ENCODE measurements at places on chromosomes 4 and X.
A peak's percentile ranks its signal among the peaks of the same experiment; 100 is the strongest.

DNA sequence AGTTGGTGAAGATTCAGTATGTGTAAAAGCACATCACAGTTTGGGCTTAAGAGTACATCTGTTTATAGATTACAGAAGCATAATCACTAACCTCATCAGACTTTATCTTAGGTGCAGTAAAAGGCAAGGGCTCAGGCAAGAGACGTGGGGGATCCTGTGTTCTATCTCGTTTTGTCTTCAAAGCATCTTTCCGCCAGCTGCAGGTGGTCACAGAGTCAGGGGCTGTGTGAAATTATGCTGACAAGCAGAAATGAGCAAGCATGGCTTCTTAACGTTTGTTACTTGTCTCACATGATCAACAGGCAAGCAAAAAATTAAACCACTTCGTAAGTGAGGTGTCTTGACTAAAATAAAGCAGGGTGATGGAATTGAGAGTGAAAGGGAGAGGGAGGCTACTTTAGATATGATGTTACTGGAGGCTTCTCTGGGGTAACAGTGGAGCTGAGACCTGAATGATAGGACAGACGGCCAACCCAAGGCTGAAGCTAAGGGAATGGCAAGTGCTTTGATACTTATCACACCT lies 1.4 kb upstream of the TEC start:
- DNase-seq, result no peak

DNA sequence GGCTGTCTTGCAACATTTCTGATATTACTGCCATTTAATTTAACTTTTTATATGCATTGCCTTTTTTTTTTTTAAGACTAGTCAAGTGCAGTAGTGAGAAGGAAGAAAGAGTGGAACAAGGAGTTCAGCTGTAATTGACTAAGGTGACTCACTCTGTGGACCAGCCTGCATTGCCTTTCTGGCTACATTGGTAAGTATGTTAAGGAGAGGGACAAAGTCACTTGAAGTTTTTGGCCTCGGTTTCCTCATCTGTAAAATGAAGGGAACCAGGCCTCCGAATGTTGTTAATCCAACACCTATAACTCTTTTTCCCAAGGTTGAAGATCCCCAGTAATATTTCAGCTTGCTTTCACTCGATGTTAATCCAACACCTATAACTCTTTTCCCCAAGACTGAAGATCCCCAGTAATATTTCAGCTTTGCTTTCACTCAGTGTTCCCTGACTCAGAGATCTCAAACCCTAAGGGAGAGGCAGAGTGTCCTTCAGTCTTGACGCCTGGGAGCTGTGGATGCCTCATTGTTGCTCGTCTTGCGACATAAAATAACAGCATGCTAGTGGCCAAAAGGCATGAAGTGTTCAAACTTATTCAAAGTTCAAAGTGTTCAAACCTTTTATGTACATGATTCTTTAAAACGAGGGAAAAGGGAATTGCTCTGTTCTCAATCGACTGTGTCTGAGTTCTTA lies 102.0 kb downstream of the SORBS2 start:
- DNase-seq, result no peak

GRCh38 chr4:158261480-158261879 lies 51.2 kb downstream of the TMEM144 start:
- no peak for DNase-seq

DNA sequence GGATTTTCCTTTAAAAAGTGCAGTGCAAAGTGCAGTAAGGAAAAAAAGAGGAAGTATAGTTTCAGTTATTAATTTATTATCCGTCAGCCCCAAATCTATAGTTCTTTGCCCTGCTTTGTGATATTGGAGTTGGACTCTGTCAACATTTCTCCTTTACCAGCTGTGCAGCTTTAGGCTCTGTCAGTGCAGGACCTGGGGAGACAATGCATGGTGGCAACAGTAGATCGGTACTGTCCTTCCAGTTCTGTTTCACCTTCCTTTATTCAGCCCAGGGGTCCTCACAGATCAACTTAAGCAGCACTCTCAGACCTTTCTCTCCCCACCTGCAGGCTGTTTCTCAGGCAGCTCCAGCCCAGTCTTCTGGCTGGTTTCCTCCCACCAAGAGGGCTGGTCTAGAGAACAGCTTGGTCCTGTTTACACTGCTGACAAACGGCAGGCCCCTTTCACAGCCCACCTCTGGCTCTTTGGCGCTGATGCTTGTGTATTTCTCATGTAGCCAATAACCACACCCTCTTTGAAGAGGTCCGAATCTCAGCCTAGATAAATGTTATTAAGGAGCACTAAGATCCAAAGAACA lies 71.6 kb downstream of the MCUB start:
- peak; percentile 13 for DNase-seq

- no peak for DNase-seq
Measured at GRCh38 chr4:16783119-16783518, 115.3 kb downstream of the LDB2 start.

DNA sequence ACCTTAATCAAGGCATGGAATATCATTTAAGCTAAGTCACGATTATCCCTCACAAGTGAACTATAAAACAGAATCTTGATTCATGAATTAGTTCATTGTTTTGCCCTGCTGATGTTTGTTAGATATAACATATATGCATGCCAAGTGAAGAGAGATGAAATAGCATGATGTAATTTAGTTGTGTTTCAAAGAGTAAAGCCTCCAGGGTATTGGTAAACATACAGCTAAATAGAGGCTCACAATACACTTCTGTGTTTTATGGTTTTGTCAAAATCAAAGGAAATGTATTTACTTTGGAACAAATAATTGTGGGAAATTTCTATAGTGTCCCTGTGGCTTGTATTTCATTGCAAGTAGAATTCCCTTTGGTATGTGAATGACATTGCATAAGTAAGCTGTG lies 69.0 kb upstream of the LEF1 start:
- no peak for DNase-seq

- no peak for DNase-seq
Measured at GRCh38 chr4:95898226-95898625, 58.3 kb downstream of the PDHA2 start.

- no peak for DNase-seq
Measured at GRCh38 chrX:53133400-53133799, 39.5 kb downstream of the KANTR start.

GRCh38 chrX:40147126-40147952 lies 49.6 kb upstream of the BCOR start:
- no peak for DNase-seq

GRCh38 chr4:26289401-26289800 lies 31.4 kb upstream of the RBPJ start:
- no peak for DNase-seq

DNA sequence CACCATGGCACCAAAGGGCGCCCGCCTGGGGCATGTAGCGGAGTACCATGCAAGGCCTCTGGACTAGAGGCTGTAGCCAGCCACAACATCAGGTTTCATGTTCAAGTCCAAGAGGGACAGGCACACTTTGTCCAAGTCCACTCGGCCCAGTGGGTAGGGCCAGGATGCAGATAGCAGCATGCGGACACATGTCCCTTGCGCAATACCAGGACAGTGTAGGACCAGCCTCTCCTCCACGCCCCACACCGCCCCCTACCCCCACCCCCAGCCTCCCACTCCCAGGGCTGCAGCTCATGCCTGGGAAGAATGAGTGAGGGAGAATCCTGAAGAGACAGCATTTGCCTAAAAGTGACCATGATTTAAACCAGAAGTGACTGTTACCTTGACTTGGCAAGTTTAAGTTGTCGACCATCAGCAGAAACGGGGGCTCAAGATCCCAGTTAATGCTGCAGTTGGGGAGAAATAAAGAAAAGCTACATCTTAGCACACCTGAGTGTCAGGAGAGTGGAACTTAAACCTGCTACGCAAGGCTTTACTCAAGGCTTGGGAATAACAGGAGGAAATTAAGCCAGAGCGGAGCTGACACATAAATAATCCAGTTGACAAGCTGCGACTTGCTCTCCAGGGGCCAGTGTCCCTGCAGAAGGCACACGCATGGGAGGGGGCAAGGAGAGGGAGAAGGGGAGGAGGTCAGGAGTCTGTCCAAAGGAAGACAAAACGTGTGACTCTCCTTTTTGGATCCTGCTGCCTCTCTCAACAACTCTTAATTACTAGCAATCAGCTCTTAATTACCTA lies 221.7 kb downstream of the BCOR start:
- peak; percentile 87 for DNase-seq

DNA sequence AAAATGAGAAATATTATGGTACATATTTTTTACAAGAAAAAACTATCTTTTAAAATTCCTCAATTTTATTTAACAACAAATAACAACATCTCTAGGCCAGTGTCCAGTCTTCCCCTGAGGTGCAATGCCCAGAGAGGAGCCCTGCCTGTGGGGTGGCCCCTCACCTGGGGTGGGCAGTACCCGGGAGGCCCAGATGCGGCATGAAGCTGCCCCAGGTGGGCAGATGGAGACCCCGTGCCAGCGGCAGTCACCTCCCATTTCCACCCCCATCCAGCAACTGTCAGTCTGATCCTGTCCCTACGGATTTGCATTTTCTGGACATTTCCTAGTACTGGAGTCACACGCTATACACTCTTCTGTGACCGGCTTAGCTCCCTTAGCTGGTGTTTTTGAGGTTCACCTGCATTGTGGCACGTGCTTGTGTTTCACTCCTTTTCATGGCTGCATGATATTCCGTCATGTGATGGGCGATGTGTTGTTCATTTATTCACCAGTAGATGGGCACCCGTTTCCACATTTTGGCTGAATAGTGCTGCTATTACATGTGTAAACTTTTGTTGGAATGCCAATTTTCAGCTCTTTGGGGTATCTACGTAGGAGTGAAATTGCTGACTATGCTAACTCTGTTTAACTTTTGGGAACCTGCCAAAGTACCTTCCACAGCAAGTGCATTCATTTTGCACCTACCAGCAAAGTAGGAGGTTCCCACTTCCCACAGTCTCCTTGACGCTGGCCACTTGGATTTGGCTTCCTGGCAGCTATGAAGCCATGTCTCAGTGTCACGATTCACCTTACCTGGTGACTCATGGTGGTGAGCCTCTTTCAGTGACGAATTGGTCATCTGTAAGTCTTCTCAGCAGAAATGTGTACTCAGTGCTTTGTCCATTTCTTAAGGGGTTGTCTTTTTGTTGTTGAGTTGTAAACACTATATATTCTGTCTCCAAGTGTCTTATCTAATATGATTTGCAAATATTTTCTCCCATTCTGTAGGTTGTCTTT lies 11.7 kb upstream of the MAEA start:
- no peak for DNase-seq

- DNase-seq, result no peak
Measured at GRCh38 chr4:98939438-98939837, 10.5 kb upstream of the EIF4E start.

GRCh38 chrX:40095583-40096394 lies 2.0 kb downstream of the BCOR start:
- peak; percentile 52 for DNase-seq

- no peak for DNase-seq
Measured at GRCh38 chr4:38504396-38504715, 159.6 kb upstream of the KLF3 start.

- no peak for DNase-seq
Measured at GRCh38 chrX:104659005-104659744, 93.2 kb downstream of the IL1RAPL2 start.

- DNase-seq, result peak; percentile 69
Measured at GRCh38 chrX:150446151-150446550, 83.0 kb downstream of the MAMLD1 start.

DNA sequence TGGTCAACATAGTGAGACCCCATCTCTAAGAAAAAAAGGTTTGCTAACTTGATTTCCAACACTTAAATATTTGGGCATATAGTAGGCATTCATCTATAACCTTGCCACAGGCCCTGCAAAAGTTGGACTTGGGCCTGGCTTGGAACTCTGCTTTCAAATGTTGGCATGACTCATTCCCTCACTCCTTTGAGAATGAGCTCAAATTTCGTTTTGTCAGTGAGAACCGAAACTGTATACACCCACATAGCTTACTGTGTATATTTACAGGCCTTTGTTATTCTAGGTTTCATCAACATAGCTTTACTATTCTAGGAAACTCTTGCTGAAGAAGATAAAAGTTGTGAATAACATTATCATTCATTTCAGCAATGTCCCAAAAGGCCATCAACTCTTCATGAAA lies 88.7 kb upstream of the ELOVL6 start:
- no peak for DNase-seq

GRCh38 chr4:22389240-22389870 lies 126.5 kb downstream of the ADGRA3 start:
- DNase-seq, result peak; percentile 66

GRCh38 chrX:16788477-16788876 lies 2.2 kb downstream of the TXLNG start:
- no peak for DNase-seq

GRCh38 chr4:165569031-165569430 lies 190.2 kb downstream of the CPE start:
- DNase-seq, result no peak

DNA sequence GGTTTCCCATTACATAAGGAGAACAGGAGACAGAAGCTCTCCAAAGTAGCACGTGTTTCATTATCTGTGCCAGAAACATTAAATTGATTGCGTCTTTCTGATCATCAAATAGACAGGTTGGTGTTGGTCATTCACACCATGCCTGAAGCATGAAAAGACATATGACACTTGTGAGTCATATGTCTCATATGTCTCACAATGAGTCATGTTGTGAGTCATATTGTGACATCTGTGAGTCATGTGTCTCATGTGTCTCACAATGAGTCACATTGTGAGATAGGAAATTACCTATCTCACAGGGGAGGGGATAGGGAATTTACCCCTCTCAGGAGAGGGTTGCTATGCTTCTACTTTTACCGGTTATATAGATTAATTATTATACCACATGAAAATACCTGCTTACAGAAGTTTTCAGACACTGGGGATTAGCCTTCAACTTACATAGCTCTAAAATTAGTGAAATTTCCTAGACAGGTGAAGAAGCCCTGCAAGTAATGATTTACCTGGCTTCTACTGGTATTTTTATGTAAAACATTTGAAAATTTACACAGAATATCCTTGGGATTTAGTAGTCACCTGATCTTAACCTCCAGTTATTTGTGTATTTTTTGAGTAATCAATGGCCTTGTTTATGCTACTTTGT lies 80.8 kb downstream of the NPFFR2 start:
- no peak for DNase-seq

DNA sequence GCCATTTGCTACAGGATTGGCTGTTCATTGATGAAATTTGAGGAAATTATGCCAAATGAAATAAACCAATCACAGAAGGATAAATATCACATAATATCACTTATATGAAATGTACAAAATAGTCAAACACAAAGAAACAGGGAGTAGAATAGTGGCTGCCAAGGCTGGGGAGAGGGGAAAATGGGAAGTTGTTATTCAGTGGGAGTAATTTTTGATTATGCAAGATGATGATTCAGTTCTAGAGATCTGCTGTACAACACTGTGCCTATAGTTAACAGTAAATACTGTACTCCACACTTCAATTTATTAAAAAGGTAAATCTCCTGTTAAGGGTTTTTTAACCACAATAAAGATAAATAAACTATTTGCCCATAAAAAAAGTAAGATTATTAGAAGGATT lies 101.1 kb downstream of the TMA16 start:
- no peak for DNase-seq

- no peak for DNase-seq
Measured at GRCh38 chr4:185892165-185892564, 80.2 kb upstream of the SORBS2 start.

GRCh38 chrX:9420275-9421265 lies 44.3 kb upstream of the TBL1X start:
- peak; percentile 92 for DNase-seq
